ENCODE measurements at places on chromosomes 3 and 15.

- no peaks in the 10 kb centered on the region for H3K4me1 ChIP-seq
- no peak overlapping the region for H3K4me3 ChIP-seq
These were observed 53.8 kb upstream of the PLAAT1 start for GRCh38 chr3:193187070-193187722.

DNA sequence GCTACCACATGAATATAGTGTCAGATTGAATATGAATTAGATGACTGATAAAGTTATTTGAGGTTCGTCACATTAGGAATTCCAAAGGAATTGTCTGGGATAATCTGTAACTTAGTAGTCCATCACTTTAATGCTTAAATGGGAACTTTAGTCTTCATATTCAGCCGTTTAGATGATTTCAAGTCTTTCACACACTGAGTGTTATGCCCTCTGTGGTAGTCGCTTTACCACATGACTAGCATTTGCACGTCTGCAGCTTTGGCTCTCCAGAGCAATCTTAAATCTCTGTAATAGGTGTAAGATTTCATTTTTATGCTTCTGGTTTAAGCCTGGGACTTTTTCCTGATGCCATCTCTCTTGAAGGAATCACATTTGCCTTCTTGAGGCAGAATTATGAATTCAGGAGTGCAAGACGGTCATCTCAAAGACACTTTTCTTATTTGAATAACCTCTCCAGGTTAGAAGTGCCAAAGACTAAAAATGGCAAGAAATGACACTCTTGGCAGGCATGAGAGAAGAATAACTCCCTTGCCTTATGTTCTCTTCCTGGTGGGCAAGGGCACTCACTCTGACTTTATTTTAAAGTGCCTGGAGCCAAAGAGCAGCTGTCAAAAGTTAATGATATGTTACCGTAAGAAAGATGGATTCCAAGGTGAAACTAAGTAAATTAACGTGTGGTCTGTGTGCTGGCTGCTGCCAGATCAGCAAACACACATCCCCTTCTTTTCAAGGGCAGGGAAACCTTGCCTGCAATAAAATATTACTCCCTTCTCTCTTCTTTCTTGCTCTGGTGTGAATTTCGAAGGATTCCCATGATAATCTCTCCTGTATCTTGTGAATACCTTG is 153.3 kb downstream of the B3GALNT1 start:
- no peak overlapping the region for H3K4me3 ChIP-seq
- peaks cover 4% of the 10 kb centered on the region for H3K4me1 ChIP-seq
- no peak overlapping the region for H3K27ac ChIP-seq

GRCh38 chr3:45958321-45958791 is 15.1 kb downstream of the CXCR6 start:
- H3K4me1 ChIP-seq: peaks cover 46% of the 10 kb centered on the region
- no peaks in the 10 kb centered on the region for H3K27me3 ChIP-seq
- H3K27ac ChIP-seq: no peak overlapping the region
- H3K4me3 ChIP-seq: no peak overlapping the region
- H3K36me3 ChIP-seq: peaks cover 63% of the 10 kb centered on the region
- DNase-seq: no peak

- DNase-seq: no peak
- no peaks in the 10 kb centered on the region for H3K4me1 ChIP-seq
- no peak overlapping the region for H3K27ac ChIP-seq
- H3K4me3 ChIP-seq: no peak overlapping the region
- no peaks in the 10 kb centered on the region for H3K36me3 ChIP-seq
These were observed 460.7 kb downstream of the IGSF11 start for GRCh38 chr3:118573912-118574311.

DNA sequence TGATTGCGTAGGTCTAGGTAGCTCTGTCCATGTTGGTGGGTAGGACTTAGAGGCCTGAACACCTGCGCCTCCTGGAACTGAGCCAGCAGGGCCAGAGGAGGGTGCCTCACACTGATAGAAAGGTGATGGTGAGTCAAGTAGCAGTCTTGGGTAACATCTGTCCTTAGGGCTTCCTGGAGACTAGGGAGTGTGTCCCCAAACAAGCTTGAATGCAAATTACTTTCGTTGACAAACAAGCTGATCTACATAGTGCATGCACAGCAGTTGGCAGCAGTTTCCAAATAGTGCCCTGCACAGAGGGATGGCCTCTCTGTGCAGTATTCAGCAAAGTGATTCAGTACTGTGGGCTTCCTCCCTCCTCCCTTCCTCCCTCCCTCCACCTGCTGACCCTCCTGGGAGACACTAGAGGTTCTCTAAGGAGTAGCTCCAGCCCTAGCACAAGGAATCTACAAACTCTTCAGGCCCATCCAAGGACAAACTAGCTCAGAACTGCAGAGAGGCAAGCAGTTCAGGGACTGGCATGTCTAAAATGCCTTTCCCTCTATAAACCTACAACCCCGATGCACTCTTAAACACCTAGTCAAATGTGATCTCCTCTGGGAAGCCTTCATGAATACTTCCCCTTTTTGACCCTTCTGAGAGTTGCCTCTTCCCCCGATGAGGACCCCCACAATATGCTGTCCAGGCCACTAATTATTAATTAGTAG is 61.0 kb downstream of the TLE3 start:
- no peaks in the 10 kb centered on the region for H3K27me3 ChIP-seq
- H3K36me3 ChIP-seq: no peaks in the 10 kb centered on the region
- peaks cover 9% of the 10 kb centered on the region for H3K4me1 ChIP-seq
- DNase-seq: no peak
- no peak overlapping the region for H3K4me3 ChIP-seq
- no peak overlapping the region for H3K27ac ChIP-seq

GRCh38 chr15:70089692-70089971 is 8.1 kb downstream of the TLE3 start:
- no peak for DNase-seq
- peaks cover 72% of the 10 kb centered on the region for H3K4me1 ChIP-seq
- H3K27ac ChIP-seq: no peak overlapping the region
- peaks cover 3% of the 10 kb centered on the region for H3K36me3 ChIP-seq
- no peak overlapping the region for H3K4me3 ChIP-seq

DNA sequence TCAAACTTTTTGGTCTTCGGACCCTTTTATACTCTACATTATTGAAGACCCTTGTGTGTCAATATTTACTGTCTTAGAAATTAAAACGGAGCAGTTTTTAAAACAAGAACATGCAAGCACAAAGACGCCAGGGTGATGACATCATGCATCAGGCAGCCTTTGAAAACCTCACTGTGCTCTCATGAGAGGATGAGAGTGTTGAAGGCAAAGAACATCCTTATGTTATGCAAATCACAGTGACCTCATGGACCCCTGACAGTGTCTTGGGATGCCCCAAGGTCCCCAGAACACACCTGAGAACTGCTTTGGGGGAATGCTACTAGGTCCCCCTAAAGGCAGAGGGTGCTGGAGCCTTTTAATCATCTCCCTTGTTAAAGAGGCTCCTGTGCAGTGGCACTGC is 51.6 kb downstream of the CHDH start:
- no peaks in the 10 kb centered on the region for H3K36me3 ChIP-seq
- no peaks in the 10 kb centered on the region for H3K4me1 ChIP-seq
- H3K27me3 ChIP-seq: no peaks in the 10 kb centered on the region
- DNase-seq: no peak

DNA sequence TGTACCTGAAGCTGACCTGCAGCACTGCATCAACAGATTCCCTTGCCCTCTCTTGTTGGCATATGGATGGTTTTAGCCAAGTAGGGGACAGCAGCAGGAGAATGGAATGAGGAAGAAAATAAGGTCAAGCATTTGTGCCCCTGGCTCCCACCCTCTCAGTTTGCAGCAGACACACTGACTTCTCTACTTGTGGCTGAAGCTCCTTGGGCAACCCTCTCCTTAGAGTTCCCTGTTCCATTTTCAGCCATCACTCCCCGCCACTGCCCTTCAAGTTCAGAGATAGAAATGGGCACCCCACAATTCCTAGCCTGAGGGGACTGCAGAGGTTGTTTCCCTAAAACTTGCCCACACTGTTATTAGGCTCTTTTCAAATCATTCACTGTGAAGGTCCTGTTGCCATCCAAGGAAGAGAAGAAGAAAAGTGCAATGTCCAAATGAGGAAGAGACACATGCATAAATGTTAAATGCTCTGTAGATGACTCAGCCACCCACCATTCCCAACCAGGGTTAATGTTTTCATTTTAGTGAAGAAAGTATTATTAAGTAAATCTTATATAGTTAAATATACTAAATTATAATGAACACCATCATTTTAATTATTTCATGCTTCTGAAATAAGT is 295.9 kb upstream of the UBE2E2 start:
- no peak overlapping the region for H3K27ac ChIP-seq
- no peak overlapping the region for H3K4me3 ChIP-seq
- no peaks in the 10 kb centered on the region for H3K27me3 ChIP-seq

- no peaks in the 10 kb centered on the region for H3K36me3 ChIP-seq
- H3K4me3 ChIP-seq: no peak overlapping the region
- no peak overlapping the region for H3K27ac ChIP-seq
- H3K27me3 ChIP-seq: no peaks in the 10 kb centered on the region
- no peaks in the 10 kb centered on the region for H3K4me1 ChIP-seq
- DNase-seq: no peak
These were observed 13.0 kb downstream of the MECOM start for GRCh38 chr3:169650503-169650902.

GRCh38 chr3:52532517-52532837 is 1.2 kb downstream of the NT5DC2 start:
- no peaks in the 10 kb centered on the region for H3K36me3 ChIP-seq
- DNase-seq: no peak
- peak overlapping the region; percentile 70 for H3K4me3 ChIP-seq
- no peak overlapping the region for H3K27ac ChIP-seq
- H3K27me3 ChIP-seq: no peaks in the 10 kb centered on the region

DNA sequence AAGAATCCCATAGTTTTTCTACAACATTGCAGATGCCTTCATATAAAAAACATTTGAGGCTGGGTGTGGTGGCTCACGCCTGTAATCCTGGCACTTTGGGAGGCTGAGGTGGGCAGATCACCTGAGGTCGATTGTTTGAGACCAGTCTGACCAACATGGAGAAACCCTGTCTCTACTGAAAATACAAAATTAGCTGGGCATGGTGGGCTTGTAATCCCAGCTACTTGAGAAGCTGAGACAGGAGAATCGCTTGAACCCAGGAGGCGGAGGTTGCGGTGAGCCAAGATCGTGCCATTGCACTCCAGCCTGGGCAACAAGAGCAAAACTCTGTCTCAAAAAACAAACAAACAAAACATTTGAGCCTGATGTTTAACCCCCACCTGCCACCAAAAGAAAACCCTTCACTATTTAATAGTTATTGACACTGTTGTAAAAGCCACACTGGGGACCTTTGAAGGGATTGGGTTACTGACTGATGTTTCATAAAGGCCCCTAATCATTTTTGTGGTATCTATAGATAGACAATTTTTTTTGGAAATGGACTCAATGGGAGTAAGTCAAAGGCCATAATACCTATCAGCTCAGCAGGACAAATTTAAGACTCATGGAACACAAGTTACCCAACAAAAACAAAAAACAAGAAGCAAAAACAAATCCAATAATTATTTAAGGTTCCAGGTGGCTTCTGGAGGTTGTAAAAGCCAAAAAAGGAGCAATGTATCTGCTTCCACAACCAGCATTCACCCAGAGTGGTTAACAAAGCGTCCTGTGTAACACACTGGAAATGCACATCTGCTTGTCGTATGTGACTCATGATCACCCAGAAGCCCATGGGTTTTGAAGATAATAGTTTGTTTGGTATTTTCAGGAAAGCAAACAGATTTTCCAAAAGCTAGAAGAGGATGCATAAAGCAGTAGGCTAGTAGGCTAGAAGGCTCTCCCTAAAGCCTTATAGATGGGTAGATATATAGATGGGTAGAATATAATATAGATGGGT is 41.2 kb downstream of the CDCP1 start:
- no peak overlapping the region for H3K27ac ChIP-seq
- no peak overlapping the region for H3K4me3 ChIP-seq
- H3K4me1 ChIP-seq: no peaks in the 10 kb centered on the region

GRCh38 chr3:192887701-192888100 is 30.0 kb downstream of the MB21D2 start:
- no peak overlapping the region for H3K4me3 ChIP-seq
- H3K27ac ChIP-seq: no peak overlapping the region
- no peak for DNase-seq
- H3K36me3 ChIP-seq: no peaks in the 10 kb centered on the region
- H3K4me1 ChIP-seq: peaks cover 6% of the 10 kb centered on the region

DNA sequence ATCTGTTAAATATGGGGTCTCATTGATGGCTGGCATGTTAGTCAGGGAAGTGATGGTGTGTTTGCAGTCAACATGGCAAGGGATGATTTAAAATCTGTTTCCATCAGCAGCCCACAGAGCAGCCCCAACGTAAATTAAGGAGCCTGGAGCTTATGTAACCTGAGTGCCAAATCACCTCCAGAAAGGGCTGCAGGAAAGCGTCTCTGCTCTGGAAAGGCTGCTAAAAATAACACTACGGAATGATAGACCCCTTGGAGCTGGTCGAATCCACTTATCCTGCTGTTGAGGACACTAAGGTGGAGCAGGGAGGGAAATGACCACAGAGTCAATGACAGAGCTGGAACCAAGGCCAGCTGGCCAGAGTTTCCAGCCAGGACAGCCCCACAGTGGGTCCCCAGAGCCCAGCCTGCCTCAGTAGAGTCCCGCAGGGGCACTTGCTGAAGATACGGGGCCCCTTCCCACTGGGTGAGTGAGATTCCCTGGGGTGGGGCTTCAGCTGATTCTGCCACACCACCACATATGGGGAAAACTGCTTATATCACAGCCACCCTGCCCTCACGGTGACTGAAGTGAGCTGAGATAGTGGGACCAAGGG is 63.5 kb downstream of the EPHB1 start:
- H3K4me1 ChIP-seq: no peaks in the 10 kb centered on the region
- DNase-seq: peak; percentile 18
- no peak overlapping the region for H3K4me3 ChIP-seq

- no peak overlapping the region for H3K27ac ChIP-seq
- DNase-seq: no peak
- H3K4me1 ChIP-seq: no peaks in the 10 kb centered on the region
- H3K4me3 ChIP-seq: no peak overlapping the region
- H3K36me3 ChIP-seq: no peaks in the 10 kb centered on the region
- no peaks in the 10 kb centered on the region for H3K27me3 ChIP-seq
These were observed 66.3 kb downstream of the FHIT start for GRCh38 chr3:61184956-61185355.

- H3K27me3 ChIP-seq: no peaks in the 10 kb centered on the region
- no peaks in the 10 kb centered on the region for H3K36me3 ChIP-seq
- H3K27ac ChIP-seq: no peak overlapping the region
- no peak overlapping the region for H3K4me3 ChIP-seq
These were observed 59.1 kb upstream of the TOP2B start for GRCh38 chr3:25723802-25724201.

DNA sequence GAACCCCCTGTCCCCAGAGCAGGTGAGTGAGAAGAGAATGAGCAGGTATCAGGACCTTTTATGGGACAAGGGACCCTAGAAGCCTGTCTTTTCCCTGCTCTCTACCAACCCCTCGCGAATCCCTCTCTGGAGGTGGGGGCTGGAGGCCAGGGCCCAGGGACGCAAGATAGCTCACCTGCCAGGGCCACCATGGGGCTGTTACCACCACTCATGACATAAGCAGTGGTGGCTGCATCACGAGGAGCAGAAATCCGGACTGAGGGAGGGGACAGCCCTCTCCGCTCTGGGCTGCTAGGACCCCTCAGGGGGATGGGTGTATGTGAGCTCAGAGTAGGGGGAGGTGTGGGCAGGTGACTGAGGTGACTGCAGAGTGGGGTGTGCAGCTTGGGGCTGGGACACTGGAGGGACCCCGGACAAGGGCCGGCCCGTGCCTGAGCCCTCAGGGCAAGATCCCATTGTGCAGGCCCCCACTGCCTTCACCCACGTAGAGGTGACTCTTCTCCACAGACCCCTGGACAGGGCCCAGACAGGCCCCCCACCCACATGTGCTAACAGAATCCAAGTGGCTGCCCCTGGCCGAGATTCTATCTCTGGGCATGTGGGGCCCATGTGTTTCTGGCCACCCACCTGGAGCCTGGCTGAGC is 190.6 kb downstream of the TBC1D2B start:
- H3K27ac ChIP-seq: no peak overlapping the region
- H3K36me3 ChIP-seq: no peaks in the 10 kb centered on the region
- H3K27me3 ChIP-seq: no peaks in the 10 kb centered on the region
- no peak for DNase-seq
- no peak overlapping the region for H3K4me3 ChIP-seq
